T-cell (primary cell): ENCODE measurements at places on chromosomes 1 and 21. TPM values are rescaled to one million over a fixed set of nuclear protein-coding genes. Genes with fewer than 3 reads are reported as not detected.

GRCh38 chr1:67831850-67832513 is 1.3 kb downstream of the GNG12 start:
- no peak overlapping the region for H3K27ac ChIP-seq
- H3K4me1 ChIP-seq: no peaks in the 10 kb centered on the region
- no peaks in the 10 kb centered on the region for H3K36me3 ChIP-seq
- DNase-seq: no peak
- H3K27me3 ChIP-seq: peaks cover 31% of the 10 kb centered on the region

The SIM2 gene
- not detected for total RNA-seq

- no peaks in the 10 kb centered on the region for H3K27me3 ChIP-seq
- peaks cover 25% of the 10 kb centered on the region for H3K4me1 ChIP-seq
- H3K36me3 ChIP-seq: no peaks in the 10 kb centered on the region
Measured at GRCh38 chr21:42160765-42161164, 58.2 kb upstream of the ABCG1 start.

GRCh38 chr1:31335007-31335406 is 37.9 kb downstream of the FABP3 start:
- peaks cover 11% of the 10 kb centered on the region for H3K36me3 ChIP-seq
- no peak overlapping the region for H3K27ac ChIP-seq
- H3K4me1 ChIP-seq: no peaks in the 10 kb centered on the region
- peak; percentile 2 for DNase-seq
- no peaks in the 10 kb centered on the region for H3K27me3 ChIP-seq
- H3K4me3 ChIP-seq: no peak overlapping the region

DNA sequence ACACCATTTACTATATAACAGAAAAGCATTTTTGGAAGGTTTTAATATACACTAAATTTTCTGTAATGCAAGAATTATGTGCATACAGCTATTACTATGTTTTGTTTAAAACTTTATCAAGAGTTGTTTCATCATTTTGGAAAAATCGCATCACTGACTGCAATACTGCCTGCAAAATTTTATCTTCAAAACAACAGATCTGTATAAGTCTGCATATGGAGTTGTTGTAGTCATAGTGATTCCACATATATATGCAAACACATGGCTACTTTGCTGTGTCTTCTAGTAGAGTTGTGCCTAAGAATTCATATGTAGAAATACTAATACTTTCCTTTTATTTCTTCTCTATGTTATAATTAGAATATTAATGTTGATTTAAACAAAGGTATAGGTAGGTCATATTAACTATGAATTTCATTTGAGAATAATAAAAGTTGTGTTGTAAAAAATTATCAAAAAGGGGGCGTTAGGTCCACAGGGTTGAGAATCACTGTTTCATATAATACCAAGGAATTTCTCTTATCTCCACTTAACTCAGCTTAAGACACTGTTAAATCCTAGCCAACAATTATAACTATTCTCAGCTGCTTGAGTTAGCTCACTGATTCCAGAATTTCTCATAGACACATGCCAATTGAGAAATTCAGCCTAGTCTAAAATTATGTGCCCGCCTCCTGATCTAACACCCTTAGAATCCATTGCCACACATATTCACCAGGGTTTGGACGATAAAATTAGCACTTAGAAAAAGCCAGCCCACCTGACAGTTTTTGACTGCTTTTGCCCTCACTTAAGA is 22.9 kb upstream of the LAMC1 start:
- peaks cover 2% of the 10 kb centered on the region for H3K27me3 ChIP-seq
- no peaks in the 10 kb centered on the region for H3K4me1 ChIP-seq
- H3K36me3 ChIP-seq: no peaks in the 10 kb centered on the region
- DNase-seq: no peak
- H3K27ac ChIP-seq: no peak overlapping the region
